Activated CD4-positive, alpha-beta memory T cell treated with anti-CD3 and anti-CD28 coated beads, Interleukin-2, amount 10 ng/mL, durations not matched to agents 7 days and 5 days (primary cell): ENCODE measurements at places on chromosomes 6 and 20.
A peak's percentile ranks its signal among the peaks of the same experiment; 100 is the strongest.

DNA sequence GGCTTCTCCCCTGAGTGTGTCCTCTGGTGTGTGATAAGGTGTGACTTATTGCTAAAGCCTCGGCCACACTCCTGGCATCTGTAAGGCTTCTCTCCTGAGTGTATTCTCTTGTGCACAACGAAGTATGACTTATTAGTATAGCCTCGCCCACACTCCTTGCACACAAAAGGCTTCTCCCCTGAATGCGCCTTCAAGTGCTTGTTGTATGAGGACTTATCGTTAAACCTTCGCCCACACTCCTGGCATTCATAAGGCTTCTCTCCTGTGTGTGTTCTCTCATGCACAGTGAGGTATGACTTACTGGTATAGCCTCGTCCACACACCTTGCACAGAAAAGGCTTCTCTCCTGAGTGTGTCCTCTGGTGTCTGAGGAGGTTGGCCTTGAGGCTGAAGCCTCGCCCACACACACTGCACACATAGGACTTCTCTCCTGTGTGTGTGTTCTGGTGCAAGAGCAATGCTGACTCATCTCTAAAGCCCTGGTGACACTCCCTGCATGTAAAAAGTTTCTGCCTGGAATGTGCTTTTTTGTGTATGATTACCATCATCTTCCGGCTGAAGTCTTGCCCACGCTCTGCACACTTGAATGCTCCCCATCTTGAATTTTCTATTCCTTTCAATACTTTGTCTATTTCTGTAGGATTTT is 20.4 kb downstream of the ZNF337 start:
- no peak for DNase-seq

DNA sequence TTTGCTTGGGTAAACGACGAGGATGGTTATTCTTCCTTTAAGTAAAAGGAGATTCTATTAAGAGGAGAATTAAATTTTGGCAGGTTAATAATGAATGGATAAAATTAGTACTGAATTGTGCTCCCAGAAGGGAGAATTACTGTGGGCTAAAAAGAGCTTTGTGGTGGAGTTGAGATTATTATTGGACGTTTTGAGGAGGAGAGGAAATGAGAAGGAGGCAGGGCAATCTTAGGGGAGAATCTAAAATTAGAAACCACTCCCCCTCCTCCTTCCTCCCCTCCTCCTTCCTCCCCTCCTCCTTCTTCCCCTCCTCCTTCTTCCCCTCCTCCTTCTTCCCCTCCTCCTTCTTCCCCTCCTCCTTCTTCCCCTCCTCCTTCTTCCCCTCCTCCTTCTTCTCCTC is 331.8 kb downstream of the PRL start:
- no peak for DNase-seq

DNA sequence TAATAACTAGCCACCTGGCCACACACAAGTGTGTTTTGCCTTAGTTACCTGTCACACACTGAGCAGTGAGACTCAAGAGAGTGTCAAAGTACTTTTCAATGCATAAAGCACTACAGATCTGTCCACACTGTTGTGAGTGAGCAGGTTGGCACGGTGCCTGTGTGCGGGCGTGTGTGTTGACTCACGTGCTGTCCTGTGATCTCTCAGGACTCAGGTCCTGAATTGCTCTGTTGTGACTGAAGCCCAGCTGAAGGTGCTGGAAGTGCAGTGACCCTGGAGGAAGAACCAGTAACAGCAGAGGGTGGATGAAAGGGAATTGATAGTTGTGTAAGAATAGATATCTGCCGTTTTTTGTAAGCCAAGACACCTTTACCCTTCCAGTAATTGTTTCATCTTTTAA is 18.3 kb downstream of the SLC16A10 start:
- no peak for DNase-seq

DNA sequence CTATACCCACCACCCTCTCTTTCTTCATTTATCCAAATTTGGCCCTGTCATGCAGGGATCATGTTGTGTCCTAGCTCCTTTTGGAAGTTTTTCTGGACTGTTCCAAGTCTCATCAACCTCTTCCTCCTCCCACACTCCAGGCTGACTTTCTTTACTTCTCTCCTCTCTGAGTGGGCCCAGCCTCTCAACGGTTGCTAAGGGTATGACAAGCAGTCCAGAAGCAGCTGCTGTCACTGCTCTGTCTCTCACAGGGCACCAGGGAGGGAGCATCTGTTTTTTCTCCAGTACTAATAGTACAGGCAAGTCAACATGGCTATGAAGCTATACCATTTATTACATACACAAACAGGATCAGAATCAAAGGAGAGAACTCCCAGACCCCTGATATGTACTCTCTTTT is 8.2 kb downstream of the NT5DC1 start:
- DNase-seq, result no peak

- no peak for DNase-seq
Observed at GRCh38 chr6:52516269-52516668, 60.6 kb downstream of the TRAM2 start.

DNA sequence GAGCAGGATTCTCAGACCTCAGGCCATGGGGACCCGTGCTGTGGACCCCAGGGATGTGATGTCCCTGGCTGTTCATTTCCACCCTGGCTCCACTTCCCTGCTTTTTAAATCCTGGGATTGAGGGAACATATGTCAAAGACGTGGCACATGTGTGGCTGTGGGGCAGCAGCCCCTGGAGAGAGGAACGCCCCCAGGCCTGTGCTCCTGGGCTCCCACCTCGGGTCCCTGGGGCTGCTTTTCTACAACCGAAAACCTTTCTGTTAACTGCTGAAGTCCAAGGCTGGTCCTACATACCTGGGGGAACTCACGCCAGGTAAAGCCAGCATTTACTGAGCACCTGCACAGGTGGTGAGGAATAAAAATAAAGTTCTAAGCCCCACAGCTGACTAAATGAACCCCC is 102.3 kb upstream of the FRMD1 start:
- no peak for DNase-seq

GRCh38 chr6:126253431-126253830 is 86.5 kb upstream of the CENPW start:
- no peak for DNase-seq

DNA sequence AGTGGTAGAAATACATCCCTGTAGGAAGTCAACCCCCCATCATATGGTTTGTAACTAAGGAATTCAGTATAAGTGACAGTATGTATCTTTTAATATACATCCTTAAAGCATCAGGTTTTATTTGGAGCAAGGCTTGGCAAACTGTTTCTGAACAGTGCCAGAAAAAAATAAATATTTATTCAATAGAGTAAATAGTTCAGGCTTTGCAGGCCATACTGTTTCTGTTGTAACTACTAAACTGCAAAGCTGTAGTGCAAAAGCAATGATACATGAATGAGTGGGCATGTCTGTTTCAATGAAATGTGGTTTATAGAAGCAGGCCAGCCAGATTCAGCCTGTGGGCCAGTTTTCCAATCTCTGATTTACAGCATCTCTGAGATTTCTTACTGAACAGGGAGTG is 977 bp downstream of the MEI4 start:
- no peak for DNase-seq

DNA sequence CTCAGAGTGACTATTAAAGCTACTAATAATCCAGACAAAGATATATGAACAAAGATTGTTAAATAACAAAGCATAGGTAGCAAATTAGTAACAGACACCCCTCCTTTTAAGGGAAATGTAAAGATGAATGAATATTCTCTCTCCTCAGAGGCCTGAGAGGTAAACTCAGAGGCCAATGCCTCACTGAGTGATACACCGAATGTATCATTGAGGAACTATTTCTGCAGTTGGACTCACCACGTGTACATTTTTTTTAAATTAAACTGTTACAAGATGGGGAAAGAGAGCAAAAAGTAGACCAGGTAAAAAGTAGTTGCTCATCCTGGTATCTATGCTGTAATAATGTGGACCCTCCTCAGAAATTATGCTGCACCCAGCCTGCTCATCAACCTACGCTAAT is 72.3 kb upstream of the IPCEF1 start:
- DNase-seq, result no peak

GRCh38 chr20:41336711-41337492 is 3.7 kb upstream of the LPIN3 start:
- no peak for DNase-seq

- DNase-seq, result peak; percentile 63
Observed at GRCh38 chr6:133983099-133983939, 30.3 kb downstream of the TBPL1 start.
